ENCODE measurements at places on chromosomes 11 and 22.

- DNase-seq: peak; percentile 45
Observed at GRCh38 chr22:22030493-22031182, 48.1 kb upstream of the TOP3B start.

DNA sequence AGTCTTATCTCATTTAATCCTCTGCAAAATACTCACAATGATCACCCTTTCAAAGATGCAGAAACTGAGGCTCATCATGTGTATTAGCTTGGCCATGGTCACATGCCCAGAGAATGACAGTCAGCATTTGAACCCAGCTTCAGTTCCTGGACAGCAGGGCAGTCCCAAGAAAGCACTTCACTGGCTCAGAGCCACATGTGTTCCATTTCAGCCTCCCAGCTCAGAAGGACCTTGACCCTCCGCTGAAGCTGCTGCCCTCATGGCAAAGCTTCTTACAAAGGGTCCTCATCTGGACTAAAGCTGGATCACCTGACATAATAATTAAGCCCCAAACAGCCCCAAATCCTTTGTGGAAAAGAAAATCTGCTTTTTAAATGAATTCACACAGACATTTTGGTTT lies 37.0 kb downstream of the TENM4 start:
- DNase-seq: no peak

DNA sequence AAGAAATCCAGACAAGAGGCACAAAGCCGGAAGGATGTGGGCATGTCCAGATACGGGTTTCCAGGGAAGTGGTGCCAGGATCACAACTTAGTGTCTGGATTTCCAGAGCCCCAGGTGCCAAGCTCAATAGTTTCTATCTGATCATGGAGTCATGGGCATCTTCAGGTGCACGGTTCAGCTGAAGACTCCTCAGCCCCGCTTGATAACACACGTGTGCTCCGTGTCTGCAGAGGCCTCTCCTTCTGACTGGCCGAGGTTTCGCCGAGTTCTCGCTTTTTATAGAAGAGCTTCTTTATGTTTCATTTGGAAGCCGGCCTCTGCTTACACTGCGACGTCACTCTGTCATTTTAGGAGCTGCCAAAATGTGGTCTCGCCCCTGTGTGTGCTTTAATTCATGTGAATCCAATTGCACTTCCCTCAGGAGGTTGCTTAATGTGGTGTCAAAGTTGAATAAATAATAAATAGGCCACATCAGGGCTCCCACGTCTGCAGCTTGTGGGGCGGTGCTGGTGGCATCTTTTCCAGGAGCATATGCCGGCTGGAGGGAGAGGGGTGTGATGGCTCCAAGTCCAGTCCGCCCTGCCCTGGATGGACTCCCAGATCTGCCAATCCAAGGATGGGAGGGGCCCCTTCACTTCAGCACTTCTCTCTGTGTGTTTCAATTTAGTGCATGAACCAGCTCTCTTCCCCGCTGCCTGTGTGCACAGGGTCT lies 1410.8 kb downstream of the TBC1D22A start:
- no peak for DNase-seq

DNA sequence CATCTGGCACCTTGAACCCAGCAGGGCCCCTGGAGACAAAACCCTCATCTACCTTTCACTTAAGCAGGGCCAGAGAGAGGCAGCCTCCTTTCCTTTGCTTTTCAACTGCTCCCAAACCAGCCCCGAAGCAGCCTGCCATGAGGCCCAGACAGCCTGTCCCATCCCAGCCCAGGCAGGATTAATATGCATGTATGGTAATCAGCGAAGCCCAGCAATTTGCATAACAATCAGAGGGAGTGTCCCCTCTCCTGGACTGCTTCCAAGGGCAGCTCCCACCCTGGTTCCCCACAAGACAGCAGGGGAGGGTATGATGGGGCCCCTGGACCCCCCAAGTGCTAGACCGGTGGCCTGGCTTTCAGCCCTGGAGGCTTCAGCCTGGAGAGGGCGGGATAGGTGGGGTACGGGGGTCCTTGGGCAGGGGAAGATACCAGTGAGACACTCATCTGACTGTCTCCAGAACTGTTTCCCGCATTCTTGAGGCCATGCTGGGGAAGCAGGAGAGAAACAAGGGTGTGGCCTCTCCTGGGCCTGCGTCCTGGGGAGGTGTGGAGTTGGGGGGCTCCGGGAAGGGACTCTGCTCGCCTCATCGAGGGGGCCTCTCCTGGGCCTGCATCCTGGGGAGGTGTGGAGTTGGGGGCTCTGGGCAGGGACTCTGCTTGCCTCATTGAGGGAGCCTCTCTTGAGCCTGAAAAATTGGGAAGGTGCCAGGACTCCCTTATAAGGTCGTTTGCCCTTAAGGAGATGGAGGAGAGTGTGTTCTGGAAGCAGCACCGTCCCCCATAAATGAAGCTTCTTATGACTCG lies 93.2 kb upstream of the PRR5 start:
- DNase-seq: no peak

All from NCI-H526 (cell line).